ENCODE measurements at places on chromosomes 16 and 17.

DNA sequence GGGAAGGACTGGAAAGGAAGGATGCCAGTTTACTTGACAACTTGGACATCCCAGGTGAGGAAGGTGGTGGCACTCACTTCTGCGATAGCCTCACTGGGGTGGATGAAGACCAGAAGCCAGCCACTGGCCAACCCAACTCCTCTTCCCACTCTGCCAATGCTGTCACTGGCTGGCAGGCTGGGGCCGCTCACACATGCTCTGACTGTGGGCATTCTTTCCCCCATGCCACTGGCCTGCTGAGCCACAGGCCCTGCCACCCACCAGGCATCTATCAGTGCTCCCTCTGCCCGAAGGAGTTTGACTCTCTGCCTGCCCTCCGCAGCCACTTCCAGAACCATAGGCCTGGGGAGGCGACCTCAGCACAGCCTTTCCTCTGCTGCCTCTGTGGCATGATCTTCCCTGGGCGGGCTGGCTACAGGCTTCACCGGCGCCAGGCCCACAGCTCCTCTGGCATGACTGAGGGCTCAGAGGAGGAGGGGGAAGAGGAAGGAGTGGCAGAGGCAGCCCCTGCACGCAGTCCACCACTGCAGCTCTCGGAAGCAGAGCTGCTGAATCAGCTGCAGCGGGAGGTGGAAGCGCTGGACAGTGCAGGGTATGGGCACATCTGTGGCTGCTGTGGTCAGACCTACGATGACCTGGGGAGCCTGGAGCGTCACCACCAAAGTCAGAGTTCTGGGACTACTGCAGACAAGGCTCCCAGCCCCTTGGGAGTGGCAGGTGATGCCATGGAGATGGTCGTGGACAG is 4.5 kb downstream of the ZNF646 start:
- no peak for DNase-seq

- DNase-seq: no peak
Measured at GRCh38 chr17:58965221-58965620, 141.5 kb downstream of the TRIM37 start.

DNA sequence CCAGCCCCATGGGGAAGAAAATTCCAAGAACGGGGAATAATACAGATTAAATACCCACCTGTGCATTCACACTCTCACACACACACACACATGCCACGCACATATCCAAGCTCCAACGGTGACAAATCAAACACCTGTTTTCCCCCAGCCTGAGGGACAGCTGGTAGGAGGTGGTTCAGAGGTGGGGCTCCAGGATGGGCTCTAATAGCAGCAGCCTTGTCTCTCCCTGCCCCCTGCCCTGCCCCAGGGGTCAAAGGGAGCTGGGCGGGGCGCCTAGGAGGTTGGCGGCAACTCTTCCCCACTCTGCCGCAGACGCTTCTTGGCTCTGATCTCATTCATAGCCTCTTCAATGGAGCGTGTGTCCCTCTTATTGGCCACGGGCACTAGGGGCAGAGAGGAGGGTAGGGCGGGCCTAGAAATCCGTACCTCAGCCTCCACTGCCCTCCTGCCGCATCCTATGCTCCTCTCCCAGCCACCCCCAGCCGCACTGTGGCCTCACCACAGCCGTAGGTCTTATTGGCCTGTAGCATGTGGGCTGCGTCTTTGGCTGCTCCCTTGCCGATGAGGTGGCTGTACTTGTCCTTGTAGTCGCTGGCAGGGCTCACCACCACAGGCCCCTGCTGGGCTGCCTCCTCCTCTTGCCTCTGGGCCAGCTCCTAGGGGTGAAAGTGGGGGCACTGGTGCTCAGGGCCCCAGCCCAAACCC is 8.2 kb downstream of the SPAG7 start:
- no peak for DNase-seq

DNA sequence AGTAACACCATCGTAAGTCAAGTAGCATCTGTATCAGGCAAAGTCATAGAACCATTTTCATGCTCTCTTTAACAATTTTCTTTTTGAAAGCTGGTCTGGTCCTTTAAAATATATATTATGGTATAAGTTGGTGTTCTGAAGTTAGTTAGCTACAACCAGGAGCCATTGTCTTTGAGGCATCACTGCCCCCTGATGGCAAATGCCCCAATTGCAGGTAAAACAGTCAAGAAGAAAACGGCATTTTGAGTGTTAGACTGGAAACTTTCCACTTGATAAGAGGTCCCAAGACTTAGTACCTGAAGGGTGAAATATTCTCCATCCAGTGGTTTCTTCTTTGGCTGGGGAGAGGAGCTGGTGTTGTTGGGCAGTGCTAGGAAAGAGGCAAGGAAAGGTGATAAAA is 14.1 kb downstream of the TP53 start:
- no peak for DNase-seq

DNA sequence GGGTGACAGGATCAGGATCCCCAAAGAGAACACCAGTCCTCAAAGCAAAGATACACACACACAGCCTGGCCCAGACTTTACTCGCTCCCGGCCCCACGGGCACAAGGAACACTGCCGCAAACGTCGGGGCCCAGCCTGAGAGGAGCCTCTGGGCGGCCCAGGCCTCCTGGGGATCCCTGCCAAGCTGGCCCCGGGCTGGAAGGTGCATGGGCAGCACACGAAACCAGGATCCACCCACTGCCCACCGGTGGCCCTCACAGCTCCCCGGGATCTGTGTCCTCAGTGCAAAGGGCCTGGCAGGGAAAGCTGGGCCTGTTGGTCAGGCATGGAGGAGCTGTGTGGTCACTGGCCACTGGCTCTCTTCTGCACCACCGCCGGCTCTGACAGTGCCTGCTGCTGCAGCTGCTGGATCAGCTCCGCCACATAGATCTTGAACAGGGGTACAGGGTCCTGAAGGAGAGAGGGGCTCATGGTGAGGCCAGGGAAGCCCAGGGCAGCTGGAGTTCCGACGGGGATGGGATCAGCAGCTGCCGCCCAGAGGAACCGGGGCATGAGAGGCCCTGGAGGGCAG is 2.9 kb downstream of the MRPL28 start:
- DNase-seq: no peak

DNA sequence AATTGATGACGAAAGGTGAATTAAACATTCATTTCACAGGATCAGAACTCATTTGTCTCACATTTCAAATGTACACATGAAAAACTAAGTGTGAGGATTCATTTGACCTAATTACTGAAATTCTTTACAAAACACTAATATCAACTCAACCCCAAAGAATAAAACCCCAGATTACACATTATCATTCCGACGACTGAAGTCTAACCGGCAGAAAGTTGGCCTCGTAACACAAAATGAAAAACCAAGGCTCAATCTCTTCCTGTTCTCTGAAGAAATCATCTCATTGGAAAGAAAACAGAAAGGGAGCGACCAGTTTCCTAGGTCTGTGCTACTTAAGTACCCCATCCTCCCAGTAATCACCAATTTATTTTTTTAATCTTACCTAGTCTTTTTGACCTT is 1.8 kb downstream of the JPT1 start:
- DNase-seq: no peak

DNA sequence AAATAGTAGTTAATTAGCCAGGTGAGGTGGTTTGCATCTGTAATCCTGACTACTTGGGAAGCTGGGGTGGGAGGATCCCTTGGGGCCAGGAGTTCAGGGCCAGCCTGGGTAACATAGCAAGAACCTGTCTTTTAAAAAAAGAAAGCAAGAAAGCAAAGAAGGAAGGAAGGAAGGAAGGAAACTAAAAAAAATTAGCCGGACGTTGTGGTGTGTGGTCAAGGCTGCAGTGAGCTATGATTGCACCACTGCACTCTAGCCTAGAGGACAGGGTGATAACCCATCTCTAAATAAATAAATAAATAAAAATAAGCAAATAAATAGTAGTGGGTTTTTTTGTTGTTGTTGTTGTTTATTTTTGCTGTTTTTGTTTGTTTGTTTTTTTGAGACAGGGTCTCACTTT is 39.3 kb upstream of the MAP2K6 start:
- no peak for DNase-seq

GRCh38 chr17:44074231-44074910 is 3.8 kb downstream of the G6PC3 start:
- no peak for DNase-seq

DNA sequence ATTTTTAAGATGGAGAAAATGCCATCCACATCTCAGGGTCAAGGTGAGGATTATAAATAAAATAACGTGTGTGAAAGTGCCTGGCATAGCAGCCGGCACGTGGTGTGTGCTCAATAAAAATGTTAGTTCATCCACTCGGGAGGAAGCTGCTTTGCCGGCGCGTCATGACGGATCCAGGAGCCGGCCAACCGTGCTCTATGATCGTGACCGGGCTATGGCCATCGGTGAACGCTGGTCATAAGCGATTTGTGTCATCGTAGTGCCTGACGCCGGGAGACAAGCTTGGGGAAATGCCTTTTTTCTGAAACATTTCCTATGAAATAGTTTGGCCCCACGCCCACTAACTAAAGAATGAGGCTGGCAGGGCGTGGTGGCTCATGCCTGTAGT is 74.0 kb downstream of the CMC2 start:
- DNase-seq: no peak

GRCh38 chr17:78332991-78333390 is 26.9 kb downstream of the SOCS3 start:
- no peak for DNase-seq

DNA sequence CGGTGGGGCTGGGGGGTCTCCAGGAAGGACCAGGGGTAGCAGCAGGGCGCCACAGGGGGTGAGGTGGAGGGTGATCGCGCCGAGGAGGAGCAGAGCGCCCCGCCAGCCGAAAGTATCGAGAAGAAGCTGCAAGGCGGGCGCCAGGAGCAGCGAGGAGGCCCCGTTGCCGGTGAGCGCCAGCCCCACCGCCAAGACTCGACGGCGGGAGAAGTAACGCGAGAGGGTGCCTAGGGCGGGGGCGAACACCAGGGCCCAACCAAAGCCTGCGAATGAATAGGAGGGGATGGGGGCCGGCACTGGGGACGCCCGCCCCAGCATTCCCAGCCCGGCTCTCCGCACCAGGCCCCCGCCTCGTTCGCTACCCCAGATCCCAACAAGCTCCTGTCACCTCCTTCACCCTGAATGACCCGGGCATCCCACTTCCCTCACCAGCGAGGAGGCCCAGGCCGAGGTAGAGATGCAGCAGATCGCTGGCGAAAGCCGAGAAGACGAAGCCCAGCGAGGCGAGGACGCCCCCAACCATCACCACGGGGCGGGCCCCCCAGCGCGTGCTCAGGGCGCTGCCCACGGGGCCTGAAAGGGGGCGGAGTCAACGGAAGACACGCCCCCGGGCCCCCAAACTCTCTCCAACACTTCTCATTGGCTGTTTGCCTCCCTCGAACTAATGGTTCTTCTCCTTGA is 1.3 kb downstream of the SLC16A11 start:
- DNase-seq: no peak

Measured in NCI-H1417 treated with DMSO at 0.1 percent for 48 hours (cell line).